ENCODE measurements at places on chromosomes 12 and 14.
A peak's percentile ranks its signal among the peaks of the same experiment; 100 is the strongest.

DNA sequence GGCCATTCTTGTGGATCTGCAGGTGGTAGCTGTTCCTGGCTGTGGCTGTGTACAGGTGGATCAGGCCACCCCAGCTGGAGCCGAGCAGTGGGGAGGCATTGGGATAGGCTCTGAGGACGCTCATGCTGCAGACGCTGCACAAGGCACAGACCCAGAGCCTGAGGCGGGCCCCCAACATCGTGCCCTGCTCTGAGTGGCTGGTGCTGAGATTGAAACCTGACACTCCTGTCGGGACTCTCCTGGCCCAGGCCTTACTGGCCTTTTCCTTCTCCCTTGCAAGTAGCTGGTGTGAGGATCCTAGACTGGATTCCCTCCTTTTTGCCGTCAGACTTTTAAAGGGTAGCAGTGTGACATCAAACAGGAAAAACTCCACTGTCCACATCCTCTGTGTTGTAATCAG lies at the start of gene FGF23:
TSS of gene FGF23 (minus strand) at position 308 of the 400 bp plus-strand sequence. CDS start at position 178, 130 bp downstream.
- peak; percentile 3 for DNase-seq

DNA sequence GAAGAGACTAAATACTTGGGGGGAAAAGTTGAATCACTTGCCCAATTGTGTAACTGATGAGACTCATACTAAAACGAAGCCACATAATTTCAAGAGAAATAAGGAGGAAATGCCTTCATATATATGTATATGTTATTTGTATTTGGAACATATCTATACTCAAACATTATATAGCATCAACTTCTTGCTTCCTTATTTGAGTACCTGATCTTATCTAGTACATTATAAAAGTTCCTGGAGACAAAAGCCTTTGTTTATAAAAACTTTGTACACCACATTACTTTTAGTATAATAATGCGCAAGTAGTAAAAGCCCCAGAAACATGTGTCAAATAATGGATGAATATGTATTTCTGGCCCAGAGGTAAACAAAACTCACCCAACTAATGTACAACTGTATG lies 92.0 kb downstream of the SLC2A13 start:
- no peak for DNase-seq

DNA sequence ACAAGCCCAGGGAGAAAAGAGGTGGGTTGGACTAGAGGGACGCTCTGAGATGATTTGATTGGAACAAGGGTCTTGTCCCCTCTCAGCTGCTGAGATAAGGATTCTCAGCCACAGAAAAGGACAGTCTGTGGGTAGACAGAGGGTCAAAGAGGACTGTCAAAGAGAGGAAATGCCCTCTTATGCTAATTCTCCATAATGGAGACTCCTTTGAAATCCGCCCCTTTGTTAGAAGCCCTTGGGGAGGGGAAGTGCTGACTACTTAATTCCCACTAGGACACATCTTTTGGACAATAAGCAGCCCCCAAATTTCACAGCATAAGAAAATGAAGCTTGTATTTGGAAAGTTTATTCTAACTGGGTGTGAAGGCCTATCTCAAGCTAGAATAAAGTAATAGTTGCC lies 176.6 kb downstream of the KTN1 start:
- DNase-seq: no peak

GRCh38 chr14:68145036-68145435 lies 325.5 kb downstream of the RAD51B start:
- DNase-seq: no peak

DNA sequence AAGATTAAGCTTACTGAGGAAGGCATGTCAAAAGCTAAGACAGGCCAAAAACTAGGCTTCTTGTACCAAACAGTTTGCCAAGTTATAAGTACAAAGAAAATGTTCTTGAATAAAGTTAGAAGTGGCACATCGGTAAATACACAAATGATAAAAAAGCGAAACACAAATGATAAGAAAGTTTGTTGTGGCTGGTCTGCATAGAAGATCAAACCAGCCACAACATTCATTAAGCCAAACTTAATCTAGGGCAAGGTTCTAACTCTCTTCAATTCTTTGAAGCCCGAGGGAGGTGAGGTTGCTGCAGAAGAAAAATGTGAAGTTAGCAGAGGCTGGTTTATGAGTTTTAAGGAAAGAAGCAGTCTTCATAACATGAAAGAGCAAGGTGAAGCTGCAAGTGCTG lies 1119.6 kb upstream of the FLRT2 start:
- DNase-seq: no peak

DNA sequence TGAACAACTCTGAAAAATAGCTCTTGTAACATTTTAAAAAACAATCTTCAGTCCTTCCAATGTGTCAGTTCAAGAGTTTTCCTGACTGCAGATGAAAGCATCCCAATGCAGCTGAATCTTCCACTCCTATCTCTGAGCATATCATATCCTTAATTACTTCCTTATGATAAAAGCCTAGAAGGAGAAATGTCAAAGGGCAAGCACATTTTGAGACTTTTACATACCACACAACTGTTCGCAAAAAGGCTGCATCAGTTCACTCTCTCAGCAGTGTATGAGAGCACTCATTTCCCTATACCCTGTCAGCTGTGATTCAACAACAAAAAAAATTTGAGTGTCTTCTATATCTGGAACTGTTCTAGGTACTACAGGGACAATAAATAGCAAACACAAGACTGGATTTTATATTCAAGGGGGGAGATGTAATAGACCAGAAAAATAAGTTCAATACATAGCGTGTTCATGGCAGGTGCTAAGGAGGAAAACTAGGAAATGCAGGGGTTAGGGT lies 66.1 kb downstream of the ACADS start:
- no peak for DNase-seq

DNA sequence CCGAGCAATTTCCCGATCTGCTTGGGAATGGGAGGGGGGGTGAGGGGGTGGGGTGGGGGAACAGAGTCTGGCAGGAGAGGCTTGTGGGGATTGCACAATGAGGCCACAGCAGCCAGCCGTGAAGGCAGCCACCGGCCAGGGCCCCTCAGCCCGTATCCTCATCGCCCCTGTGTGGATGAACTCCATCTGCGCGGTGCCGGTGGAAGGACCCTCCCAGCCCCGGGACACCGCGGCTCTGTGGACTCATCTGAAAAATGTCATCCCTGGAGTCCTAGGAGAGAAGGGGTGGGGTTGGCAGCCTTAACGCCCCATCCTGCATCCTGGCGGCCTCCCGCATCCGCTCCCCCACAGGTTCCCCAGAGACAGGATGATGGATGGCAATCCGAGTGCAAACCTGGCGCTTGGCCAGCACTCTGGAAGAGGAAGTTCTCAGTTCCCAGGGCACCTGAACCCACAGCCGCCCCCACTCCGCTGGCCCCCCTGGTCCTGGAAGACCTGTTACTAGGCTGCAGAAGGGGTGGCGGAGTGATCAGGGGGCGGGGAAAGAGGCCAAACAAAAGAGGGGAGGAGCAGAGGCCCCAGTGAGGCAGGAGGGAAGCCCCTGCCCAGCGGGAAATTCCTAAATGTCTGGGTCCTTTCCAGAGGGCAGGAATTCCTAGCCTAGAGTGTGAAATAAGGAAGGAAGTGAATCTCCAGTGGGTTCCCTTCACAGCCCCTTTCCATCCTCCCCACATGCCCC lies 1.2 kb upstream of the TNFAIP2 start:
- peak; percentile 70 for DNase-seq

GRCh38 chr12:130026608-130027176 lies 122.9 kb upstream of the TMEM132D start:
- no peak for DNase-seq

DNA sequence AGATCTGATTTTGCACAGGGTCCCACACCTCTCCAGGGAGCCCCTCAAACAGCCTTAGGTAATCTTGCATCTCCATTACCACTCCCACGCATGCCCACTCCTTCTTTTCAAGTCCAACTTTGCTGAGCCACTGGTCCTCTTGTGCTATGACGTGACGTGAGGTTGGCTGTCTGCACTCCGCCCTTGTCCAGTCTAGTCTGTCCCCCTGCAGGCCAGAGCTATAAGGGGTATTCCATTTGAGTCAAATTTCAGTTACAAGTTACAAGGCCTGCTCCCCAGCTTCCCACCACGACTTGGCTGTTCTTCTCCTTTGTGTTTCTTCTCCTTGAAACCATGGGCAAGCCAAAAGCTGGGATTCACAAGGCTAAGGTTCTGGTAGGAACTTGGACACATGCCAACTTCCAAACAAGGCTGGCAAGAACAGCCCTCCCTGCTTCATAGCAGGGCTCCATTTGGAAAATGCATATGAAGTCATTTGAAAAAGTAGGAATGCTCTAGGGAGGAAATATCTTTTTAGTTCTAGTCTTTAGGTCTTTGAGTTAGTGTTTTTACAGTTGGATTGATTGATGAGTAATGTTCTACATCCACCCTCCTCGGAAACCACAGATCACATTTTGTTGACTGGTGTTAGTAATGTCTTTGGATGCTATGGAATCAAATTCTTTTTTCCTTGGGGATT lies 49.1 kb downstream of the KCNA1 start:
- DNase-seq: no peak

DNA sequence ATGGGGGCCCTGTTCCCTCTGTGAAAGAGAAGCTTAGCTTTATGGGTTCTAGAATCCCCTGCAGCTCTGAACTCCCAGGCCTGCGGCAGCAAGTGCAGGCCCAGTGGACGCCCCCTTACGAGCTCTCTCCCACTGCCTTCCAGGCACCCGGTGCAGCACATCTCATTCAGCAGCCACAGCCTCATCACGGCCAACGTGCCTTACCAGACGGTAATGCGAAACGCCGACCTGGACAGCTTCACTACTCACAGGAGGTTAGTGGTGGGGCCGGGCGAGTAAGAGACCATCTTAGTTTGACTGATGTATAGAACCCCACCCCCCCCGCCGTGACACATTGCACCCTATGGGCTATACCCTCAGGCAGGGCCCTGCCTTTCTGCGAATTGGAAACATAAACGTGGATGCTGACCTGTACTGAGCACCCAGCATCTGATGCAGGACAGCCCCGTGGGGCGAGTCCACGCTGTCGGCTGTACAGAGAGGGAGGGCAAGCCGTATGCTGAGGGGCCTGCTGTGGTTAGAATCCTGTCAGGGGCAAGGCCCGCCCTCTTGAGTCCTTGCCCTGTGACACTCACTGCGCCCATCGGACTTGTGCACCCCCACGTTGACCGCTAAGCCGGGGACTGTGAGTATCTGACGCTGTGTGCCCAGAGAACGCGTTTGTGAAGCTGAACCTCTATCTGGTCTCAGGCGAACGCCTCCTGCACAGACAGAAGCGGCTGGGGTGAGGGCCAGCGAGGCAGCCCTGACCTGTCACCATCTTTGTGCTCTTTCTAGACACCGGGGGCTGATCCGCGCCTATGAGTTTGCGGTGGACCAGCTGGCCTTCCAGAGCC lies 71.7 kb downstream of the TESC start:
- DNase-seq: no peak

DNA sequence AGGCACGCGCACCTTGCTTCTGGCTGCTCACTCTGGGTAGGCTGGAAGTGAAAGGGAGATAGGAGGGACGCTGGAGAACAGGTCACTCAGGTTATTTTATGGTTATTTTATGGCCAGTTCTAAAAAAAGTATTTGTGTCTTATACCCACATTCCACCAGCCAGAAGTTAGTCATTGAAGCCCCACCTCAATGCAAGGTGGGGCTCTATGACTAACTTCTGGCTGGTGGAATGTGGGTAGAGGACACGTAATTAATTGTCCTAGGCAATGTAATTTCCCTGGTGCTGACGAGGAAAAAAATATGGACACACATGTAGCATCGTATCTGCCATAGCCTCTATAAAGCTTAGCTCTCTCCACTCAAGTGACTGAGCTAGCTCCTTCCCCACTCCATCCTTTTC lies 104.9 kb downstream of the PDZRN4 start:
- no peak for DNase-seq

- no peak for DNase-seq
Measured at GRCh38 chr12:2895511-2895910, 4.8 kb downstream of the TULP3 start.

GRCh38 chr14:69913686-69914085 lies 34.5 kb downstream of the SMOC1 start:
- no peak for DNase-seq

DNA sequence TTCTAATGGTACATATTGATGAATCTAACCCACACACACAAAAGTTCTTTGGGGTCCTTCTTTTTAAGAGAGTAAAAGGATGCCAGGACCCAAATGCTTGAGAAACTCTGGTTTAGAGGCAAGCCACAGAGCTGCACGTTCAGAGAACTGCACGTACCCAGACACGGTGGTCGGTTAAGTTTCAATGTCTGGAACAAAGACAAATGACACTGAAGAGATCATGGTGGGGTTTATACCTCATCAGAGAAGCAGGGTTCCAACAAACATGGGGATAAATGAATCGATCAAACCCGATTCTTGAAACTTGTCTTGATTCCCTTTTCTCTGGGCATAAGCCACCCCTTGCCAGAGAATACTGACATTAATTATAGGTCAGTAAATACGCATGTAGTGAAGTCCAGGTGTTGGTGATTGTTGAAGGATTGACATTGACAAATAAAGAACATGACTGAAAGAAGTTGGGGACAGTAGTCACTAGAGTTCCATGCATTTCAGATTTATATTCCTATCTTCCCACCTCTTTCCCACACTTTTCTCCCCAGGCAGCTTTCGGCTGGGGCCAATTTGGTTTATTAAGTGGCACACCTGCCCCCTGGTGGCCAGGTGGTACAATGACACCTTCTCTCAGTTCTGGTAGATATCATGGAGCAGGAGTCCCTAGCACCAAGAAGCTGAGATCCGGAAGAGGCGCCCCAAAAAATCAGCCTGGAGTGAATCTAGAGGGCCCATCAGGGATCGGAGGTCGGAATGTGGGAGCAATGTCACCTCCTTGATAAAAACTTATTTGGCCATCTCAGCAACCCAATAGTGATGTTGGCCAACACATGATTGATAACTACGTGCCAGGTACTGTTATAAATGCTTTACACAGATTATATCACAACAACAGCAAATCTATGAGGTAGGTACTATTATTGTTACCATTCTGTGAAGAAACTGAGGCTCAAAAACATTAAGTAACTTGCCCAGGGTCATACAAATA lies 17.8 kb upstream of the HDAC7 start:
- DNase-seq: peak; percentile 68

DNA sequence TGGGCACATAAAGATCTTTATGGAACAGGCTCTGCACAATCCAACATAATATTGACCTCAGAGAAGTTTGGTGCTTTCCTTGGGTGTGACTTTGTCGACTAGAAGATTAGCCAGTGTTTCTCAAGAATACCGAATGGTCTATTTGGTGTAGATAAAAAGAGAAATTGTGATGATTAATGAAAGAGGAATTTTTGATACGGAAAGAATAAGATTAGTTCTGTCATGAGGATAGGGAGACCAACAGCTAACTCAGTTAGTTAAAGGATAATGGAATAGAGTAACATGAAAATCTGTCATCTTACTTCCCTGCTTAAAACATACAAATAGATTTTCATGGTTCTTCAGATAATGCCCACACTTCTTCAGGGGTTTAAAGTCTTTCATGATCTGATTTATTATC lies 24.2 kb downstream of the PTPRO start:
- no peak for DNase-seq

DNA sequence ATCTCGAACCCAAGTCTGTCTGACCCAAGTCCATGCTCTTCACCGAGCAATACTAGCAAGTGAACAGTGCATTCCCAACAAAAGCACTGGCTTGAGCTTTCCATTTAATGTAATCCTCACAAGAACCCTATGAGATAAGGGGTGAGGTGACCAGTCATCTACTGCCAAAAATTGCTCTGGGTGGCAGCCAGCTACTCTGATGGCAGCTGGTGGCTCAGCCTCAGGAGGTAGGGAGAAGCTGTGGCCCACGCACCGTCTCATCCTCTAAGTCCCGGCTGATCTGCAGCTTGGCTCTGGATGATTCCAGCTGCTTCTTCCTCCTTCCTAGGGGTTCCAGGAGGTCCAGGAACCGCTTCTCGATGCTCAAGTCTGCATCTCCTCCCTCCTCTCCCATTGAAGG lies 75.2 kb downstream of the PLEKHG3 start:
- DNase-seq: no peak
